ENCODE measurements at places on chromosomes 4 and X.

DNA sequence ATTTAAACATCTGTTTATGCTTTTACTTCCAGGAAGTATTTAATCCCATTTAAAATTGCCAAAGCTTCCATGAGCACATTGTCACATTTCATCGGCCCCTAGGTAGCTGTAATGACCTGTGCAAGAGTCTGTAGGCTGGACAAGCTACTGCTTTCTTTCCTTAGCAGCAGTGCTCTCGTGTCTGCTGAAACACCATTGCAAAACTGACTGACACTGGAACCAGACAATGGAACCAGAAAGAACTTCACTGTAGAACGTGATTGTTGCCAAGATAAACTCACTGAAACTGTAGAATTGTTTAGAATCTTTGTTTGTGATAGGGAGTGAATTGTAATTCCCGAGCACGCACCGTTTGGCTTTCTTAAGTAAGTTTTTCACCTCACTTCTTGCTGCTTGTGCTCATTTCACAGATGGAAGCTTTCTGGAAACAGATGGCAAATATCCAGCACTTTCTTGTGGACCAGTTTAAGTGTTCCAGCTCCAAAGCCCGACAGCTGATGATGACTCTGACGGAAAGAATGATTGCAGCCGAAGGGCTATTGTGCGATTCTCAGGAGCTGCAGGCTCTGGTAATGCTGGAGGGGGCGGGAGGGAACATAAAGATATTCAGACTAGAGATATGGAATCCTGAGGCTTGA is 36.9 kb downstream of the EVC start:
- ATAC-seq: no peak

DNA sequence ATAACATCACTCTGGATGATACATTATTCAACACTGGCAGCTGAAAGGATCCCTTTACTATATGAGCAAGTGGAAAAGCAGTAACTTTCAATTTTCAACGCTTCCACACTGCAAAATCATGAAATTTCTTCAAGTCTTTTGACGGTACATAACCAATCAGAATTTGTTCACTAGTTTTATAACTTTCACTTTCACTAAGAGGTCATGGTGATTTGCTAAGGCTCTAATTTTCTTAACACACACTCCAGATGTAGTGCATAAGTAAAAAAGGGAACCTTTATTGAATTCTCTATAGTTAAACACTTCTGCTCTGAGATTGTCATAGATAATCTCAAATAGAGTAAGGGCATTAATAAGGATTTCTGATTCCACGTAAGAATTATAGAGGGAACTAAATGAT is 4.1 kb downstream of the ARMCX2 start:
- ATAC-seq: no peak

- no peak for ATAC-seq
These were observed 32.8 kb downstream of the CLDN2 start for GRCh38 chrX:106952988-106953387.

DNA sequence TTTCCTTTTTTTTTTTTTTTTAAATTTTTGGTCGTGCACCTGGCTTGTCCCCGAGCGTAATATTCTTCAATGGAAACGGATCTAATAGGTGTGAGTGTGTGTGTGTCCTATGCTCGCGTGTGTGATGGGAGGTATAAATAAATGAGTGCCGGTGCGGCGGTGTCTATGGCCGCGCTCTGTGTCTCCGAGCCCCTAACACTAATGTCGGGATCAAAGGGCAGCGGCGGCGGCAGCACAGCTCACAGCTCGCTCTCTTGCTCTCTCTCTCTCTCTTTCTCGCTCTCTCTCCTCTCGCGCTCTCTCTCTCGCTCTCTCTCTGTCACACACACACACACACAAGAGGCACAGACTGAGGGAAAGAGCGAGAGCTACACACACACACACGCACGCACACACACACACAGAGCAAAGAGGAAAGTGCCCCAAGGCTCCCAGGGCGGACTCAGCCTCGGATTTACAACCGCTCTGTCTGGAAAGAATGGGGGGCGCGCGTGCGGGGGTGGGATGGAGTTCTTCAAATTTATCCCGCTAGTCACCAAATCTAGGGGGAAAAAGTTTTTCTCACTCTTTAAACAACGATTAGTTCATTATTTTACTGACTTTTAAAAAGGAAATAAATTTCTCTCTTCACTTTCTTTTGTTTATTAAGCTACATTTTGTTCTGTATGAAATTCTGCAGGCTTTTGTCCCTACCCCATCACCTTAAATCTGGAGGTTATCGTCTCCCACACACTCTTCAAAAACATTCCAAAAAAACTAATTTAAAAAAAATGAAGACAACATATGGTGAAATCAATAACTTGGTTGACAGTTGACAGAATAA is at the start of gene ZNF827:
Gene ZNF827 (minus strand): TSS at position 206 of the 823 bp plus-strand sequence. CDS start 416 bp downstream, outside the sequence.
- ATAC-seq: peak; percentile 69

- ATAC-seq: peak; percentile 25
These were observed 143.4 kb downstream of the TRIML1 start for GRCh38 chr4:188282471-188283232.

DNA sequence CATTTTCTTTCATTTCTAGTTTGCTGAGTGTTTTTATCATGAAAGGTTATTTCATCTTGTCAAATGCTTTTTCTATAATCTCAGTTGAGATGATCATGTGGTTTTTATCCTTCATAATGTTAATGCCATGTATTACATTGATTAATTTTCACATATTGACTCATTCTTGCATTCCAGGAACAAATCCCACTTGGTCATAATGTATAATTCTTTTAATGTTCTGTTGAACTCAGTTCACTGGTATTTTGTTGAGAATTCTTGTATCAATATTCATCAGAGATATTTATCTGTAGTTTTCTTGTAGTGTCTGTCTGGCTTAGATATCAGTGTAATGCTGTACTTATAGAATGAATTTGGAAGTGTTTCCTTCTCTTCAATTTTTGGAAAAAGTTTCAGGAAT is 16.7 kb upstream of the LHFPL1 start:
- no peak for ATAC-seq

DNA sequence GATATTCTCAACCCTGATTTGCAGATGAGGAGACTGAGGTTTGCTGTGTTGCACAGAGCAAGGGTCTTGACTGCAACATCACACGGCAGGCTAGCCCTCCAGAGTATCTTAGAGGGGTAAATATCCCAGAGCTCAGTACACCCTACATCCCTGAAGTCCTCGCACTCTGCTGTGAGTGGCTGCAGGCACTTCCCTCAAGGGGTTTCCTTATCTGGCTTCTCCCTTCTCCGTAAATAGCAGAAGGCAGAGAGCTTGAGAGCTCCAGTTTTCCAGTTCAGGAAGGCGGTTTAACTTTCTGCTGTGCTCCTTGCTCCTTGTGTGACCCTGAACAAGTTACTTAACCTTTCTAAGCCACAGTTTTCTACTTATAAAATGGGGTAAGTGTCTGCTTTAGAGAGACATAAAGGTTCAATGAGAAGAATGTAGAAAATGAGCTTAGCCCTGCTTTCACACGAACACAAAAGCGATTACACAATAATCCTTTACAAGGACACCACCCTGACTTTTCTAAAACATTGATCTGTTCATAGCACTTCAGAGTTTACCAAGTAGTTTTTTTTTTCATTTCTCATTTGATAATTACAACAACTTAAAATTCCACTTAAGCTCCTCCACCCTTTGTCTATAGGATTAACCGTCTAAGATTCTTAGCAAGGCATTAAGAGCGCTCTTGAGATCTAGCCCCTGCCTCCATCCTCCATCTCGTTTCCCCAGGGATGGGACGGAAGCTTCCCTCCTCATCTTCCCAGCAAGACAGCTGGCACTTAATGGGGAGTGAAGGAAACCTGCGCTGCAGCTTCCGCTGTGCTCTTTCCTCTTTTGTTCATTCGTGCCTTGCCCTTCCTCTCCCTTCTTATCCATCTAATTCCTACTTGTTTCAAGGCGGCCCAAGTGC is 68.4 kb downstream of the TAPT1 start:
- ATAC-seq: no peak

- ATAC-seq: no peak
These were observed 26.1 kb downstream of the KLHL34 start for GRCh38 chrX:21632027-21632426.

GRCh38 chr4:85860066-85860740 is 385.3 kb downstream of the ARHGAP24 start:
- no peak for ATAC-seq

- no peak for ATAC-seq
These were observed 29.8 kb downstream of the MSN start for GRCh38 chrX:65697211-65697641.

Measured in esophagus mucosa (tissue), 1 donor.